ENCODE measurements at places on chromosomes 7 and 10.

- no peak for DNase-seq
Observed at GRCh38 chr10:113100281-113100680, 150.2 kb downstream of the TCF7L2 start.

- DNase-seq, result no peak
Observed at GRCh38 chr10:34464000-34464399, 351.1 kb downstream of the PARD3 start.

DNA sequence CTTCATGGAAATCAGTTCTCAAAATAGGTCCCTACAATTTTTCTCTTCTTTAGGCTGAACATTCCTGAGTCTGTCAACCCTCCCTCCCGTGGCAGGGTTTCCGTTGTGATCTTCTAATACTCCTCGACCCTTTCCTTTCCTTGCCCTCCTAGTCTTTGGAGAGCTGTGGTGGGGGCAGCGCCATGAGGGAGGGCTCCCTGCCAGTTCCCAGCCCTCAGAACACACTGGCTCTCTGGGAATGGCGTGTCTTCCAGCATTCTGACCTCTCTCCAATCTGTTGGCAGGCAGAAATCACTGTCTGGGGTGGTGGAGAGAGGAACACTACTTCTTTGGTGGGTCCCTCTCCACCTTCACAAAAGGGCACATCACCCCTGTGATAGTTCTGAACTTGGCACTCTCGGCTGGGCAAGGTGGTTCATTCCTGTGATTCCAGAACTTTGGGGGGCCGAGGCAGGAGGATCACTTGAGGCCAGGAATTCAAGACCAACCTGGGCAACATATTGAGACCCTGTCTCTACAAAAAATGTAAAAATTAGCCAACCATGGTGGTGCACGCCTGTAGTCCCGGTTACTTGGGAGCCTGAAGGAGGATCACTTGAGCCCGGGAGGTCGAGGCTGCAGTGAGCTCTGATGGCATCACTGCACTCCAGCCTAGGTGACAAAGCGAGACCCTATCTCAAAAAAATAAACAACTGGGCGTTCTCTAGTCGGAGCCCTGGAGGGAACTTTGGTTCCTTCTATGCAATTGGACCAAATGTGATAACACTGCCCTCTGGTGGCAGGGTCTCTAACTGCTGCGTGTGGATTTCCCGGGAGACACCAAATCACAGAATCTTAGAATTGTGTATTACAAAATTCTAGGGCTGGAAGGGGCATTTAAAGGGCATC lies 13.1 kb upstream of the ARPC1A start:
- peak; percentile 13 for DNase-seq

DNA sequence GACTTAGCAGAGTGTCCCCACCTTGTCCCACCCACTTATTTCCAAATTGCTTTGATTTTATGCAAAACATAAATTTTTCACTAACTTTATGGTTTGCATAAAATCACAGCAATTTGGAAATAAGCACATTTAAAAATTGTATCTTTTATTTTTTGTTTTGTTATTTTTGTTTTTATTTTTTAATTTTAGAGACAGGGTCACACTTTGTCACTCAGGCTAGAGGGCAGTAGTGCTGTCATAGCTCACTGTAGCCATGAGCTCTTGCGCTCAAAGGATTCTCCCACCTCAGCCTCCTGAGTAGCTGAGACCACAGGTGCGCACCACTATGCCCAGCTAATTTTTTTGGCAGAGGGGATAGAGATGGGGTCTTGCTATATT lies 43.2 kb downstream of the APBB1IP start:
- no peak for DNase-seq

DNA sequence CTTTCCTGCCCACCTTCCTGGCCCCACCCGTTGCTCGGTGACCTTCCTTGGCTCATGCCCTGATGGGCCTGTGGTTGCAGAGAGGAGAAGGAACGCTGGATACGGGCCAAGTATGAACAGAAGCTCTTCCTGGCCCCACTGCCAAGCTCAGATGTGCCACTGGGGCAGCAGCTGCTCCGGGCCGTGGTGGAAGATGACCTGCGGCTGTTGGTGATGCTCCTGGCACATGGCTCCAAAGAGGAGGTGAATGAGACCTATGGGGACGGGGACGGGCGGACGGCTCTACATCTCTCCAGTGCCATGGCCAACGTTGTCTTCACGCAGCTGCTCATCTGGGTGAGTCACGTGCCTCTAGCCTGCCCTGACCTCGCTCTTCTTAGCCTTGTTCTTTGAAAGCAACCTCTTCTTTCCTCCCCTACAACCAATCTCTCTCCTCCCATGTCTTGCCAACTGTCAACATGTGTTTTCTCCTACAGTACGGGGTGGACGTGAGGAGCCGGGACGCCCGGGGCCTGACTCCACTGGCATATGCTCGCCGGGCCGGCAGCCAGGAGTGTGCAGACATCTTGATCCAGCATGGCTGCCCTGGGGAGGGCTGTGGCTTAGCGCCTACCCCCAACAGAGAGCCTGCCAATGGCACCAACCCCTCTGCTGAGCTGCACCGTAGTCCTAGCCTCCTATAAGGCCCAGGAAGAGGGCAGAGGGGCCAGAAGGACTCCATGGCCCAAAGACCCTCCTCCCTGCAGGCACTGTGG lies 24.1 kb downstream of the GBX1 start:
- DNase-seq, result no peak

- DNase-seq, result no peak
Observed at GRCh38 chr7:71442492-71443190, 310.7 kb downstream of the GALNT17 start.

- DNase-seq, result no peak
Observed at GRCh38 chr7:112180223-112180622, 26.0 kb downstream of the DOCK4 start.

DNA sequence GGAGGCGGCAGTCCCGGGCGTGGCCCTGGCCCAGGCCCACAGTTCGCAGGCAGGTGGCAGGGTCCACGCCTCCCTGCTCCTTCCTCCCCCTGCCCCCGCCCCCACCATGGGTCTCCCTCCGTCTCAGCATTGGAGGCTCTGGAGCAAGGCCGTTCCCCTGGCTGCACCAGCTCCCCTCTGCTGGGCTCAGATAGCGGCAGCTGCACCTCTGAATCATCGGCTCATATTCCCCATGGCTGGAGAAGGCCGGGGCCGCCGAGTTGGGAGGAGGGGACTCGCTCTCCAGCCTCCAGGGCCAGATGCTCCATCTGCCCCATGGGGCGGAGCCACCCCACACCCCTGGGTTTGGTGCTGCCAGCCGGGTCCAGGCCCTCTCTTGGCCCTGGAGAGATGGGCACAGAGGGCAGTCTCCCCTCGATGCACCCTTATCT lies 145.0 kb downstream of the ELFN1 start:
- DNase-seq, result no peak

- DNase-seq, result no peak
Observed at GRCh38 chr7:136078630-136079029, 101.5 kb upstream of the MTPN start.

DNA sequence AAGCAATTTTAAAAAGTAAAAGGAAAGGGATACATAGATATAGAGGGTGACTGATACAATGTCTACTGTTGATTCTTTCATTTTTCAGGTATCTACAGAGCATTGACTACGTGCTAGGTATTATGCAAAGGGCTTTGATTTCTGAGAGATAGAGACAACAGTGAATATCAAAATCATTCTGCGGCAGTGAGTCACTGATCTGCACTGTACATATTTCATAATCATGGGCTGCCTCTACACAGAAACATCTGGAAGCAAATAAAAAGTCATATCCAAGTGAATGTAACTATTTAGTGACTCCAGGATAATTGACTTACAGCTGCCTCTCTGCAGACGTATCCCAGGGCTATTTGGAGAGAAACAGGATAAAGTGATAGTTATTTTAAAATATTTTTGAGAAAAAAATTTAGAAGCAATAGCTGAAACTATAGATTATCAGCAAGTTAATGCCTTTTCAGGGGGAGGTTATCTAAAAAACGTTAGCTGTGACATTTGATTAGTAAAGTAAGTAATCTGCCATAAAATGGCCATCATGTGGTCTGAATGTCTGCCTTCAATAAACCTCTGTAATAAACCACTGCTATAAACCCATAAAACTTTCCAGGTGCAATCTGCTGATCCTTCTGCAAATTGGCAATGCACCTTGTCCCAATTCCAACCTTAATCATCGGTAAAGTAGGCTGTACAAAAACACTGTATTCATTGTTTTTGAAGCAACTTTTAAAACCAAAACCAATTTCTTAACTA lies 43.7 kb downstream of the CPXM2 start:
- no peak for DNase-seq

DNA sequence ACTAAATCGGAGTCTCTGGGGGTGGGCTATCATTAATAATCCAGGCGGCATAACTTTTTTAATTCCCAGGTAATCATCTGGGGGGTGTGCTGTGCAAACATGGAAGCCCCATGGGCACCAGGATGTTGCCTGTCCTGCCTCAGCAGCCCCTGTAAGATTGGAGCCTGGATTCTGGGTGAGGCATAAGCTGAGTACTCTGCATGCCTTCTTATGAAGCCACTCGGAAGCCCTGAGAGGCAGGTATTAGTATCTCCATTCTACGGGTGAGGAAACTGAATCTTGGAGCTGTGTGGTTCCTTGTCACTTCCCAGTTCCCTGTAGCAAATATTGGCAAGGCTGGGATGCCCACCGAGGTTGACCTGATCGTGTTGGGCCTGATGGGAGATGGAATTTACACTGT lies 7.4 kb upstream of the OPN4 start:
- no peak for DNase-seq

GRCh38 chr10:124478515-124478914 lies 16.9 kb downstream of the LHPP start:
- DNase-seq, result no peak

DNA sequence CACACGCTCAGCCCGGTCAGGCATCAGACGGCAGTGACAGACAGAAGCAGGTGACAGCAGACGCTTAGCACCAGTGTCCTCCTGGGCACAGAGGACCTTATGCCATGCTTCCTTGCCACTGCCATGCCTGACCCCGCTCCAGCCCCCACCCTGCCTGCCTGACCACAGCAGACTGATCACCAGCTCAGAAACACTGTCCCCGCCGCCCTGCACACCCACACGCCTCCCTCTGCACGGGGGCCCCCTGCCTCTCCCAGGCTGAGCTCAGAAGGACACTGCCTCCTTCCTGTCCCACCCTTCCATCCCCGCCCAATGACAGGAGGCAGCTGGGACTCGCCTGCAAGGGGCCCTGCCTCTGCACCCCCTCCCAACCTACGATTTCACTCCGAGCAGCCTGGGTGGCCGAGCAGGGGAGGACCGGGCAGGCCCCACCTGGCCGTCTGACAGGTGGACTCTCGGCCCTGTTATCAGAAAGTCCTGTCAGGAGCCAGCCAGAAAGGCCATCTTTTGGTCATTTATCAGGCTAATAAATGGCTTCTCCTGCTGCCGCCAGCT lies 183.4 kb downstream of the ELFN1 start:
- DNase-seq, result no peak

GRCh38 chr7:17559388-17559787 lies 260.9 kb downstream of the AHR start:
- DNase-seq, result peak; percentile 6

GRCh38 chr7:44196450-44196872 lies 4.3 kb upstream of the YKT6 start:
- DNase-seq, result no peak

GRCh38 chr7:105992905-105993304 lies 29.8 kb downstream of the CDHR3 start:
- no peak for DNase-seq

GRCh38 chr7:44398953-44399574 lies 73.7 kb upstream of the CAMK2B start:
- DNase-seq, result no peak

GRCh38 chr10:115696747-115697146 lies 576.3 kb downstream of the GFRA1 start:
- DNase-seq, result no peak

DNA sequence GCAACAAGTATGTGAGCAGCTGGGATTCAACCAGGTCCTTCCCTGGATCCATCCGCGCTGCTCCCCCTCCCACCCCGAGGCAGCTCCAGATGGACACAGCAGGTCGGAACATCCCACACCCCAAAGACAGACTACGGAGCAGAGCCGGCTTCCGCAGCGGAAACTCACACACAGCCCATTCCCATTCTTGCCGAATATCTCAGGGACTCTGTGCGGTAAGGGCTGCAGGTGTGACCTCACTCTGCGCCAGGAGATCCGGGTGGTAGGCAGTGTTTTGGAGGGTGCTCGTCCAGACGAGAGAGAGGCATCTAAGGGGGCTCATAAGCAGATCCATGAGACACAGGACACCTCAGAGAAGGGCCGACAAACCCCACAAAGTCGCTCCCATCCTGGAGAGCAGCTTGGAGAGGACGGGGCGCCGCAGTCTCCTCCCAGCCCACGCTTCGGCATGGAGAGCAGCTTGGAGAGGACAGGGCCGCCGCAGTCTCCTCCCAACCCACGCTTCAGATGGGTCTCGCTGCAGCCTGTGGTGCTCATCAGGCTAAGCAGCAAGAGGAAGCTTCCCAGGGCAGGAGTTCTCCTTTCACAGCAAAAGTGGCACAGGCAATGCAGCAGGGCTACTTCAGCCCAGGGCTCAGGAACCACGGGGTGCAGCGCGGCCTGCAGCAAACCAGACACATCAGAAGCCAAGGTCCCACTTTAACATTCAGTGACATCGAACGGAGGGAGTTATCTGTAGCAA lies 179.9 kb downstream of the DIP2C start:
- DNase-seq, result no peak

DNA sequence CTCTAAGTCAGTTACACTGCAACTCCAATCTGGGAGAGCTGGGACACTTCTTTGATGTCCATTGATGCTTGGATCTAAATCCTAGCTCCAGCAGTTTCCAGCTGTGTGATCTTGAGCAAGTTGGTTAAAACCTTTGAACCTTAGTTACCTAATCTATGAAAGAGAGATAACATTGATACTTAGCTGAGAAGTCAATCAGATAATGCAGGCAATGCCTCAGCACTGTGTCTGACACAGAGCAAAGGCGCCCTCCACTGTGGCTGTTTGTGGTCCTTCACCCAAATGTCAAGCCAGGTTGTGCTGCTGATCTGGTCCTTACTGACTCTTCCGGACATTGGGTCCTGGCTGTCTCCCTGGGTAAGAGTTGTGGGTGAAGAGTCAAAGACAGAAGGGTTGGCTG lies 20.2 kb downstream of the DNTT start:
- DNase-seq, result no peak

GRCh38 chr10:15242261-15242840 lies 73.9 kb upstream of the NMT2 start:
- no peak for DNase-seq

- no peak for DNase-seq
Observed at GRCh38 chr10:124591123-124591495, 129.5 kb downstream of the LHPP start.

Measured in NCI-H2081 treated with DMSO at 0.1 percent for 48 hours (cell line).